Stimulated activated CD4-positive, alpha-beta T cell treated with anti-CD3 and anti-CD28 coated beads, TNF-alpha, amount 100 ng/mL, for 4 hours (primary cell): ENCODE measurements at places on chromosomes 1 and 21.

DNA sequence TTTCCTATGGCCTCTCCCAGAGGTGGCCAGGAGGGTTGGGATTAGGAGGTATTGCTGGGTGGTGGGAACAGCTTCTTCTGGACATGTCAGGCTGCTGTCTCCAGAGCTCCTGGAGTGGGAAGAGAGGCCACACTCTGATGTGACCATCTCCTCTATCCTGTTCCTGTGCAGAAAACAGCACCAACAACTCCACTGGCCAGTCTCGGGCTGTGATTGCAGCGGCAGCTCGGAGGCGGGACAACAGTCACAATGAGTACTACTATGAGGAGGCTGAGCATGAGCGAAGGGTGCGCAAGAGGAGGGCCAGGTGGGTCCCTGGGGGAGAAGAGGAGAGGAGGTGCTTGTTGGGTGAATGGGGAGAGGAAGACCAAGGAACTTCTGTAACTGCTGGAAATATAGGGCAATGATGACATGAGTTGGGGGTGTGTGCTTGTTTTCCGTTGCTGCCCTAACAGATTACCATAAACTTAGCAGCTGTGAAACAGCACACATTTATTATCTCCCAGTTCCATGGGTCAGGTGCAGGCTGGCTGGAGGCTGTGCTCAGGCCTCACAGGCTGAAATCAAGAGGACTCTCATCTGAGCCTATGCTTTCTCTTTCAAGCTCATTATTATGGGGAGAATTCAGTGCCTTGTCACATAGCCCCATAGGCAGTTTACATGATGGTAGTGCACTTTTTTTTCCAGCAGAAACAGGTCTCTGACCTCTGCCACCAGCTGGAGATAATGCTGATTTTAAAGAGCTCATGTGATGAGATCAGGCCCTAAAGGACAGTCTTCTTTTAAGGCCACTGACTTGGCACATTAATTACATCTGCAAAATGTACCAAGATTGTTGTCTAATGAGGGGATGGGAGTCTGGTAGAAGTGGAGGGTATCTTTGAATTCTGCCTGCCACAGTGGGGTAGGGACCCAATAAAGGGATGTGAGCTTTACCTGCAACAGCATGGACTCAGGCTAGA lies 20.8 kb downstream of the VANGL2 start:
- no peak for DNase-seq

DNA sequence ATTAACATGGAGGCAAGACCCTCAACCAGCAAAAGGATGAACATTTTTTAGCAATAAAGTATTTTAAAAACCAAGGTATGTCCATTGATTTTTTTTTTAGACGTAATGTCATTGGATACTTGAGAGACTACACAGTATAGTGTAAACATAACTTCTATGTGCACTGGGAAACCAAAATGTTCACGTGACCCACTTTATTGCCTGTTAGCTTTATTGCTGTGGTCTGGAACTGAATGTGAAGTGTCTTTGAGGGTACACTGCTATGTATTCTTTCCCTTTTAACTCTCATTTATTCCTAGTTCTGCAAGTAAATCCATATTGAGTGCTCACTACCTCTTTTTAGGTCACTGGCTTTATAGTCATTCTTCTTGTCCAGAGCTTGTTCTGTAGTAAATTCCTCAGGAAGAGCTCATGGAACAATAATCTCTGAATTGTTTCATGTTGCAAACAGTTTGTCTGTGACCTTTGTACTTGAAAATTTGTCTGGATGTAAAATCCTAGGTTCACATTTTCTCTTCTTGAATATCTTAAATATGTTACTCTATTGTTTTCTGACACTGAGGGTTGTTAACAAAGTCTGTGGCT lies 20.6 kb downstream of the ABCD3 start:
- no peak for DNase-seq

- no peak for DNase-seq
Observed at GRCh38 chr21:34336245-34336644, 27.6 kb upstream of the KCNE2 start.

GRCh38 chr1:44701141-44701573 lies 26.6 kb downstream of the ARMH1 start:
- DNase-seq, result no peak
